Hematopoietic multipotent progenitor cell treated with erythropoietin and hydrocortisone succinate and interleukin-3 and kit ligand, for 17 days (in vitro differentiated cells): ENCODE measurements at places on chromosomes 1 and 21.
A peak's percentile ranks its signal among the peaks of the same experiment; 100 is the strongest.

DNA sequence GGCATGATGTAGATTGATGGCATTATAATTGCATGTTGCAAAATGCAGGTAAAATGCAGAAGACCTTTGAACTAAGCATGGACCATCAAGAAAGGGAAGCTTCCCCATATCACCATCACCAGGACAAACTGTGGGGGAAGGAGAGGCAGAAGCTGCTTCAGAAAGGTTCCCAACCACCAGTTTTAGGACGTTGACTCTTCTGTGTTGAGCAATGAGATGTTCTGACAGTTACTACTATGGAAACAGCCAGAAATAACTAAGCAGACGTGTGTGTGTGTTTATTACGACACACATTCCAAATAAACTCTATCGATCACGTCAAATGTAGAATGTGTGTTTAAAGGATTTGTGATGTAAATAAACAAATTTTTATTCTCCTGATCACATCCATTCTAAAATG is 110.2 kb upstream of the PLD5 start:
- no peak for DNase-seq

DNA sequence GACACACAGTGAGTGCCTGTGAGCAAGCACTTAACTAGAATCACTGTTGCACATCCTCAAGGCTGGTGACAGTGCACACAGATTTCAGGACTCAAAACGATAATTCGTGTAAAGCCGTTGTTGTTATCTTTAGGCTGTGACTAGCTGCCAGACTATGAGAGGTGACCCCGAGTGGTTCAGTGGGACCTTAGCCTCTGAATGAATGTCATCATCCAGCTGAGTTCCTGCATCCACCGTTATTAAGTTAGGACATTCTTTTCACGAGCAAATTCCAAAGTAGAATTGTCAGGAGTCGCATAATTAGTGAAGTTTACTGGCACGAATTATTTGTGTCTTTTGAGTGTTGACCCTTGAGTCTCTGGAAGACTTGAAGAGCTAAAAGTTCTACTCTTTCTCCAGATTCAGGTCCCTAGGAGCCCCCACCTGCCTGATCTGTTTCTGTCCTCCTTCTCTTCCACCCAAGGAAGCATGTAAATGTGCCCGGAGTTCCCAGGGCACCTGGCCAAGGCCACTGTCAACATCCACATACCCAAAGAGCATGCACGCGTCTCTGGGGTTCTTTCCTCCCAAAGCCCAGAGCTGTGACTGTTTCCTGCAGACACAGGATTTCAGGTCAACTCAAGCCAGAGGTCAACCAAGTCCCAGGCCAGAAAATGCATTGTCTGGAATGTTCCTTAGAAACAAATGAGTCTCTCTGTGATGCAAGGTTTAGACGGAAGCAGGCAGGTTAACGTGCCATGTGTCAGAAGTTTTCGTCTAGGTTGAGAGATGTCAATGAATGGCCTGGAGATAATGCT is 207.2 kb downstream of the TOMM20 start:
- DNase-seq: no peak

DNA sequence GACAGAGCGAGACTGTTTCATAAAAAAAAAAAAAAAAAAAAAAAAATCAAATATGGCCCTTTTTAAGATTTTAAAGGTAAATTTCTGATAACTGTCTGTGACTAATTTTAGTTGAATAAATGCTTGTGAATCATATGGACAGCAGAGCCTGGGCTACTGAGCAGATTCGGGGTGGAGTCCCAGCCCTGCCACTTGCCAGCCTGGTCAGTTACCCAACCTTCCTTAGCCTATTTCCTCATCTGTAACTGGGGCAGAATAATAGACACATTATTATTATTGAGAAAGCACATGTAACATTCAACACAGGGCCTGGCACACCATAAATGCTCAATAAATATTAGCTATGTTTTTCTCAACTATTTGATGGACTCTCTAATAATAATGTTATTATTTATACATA is 11.2 kb upstream of the H3-3A start:
- no peak for DNase-seq

DNA sequence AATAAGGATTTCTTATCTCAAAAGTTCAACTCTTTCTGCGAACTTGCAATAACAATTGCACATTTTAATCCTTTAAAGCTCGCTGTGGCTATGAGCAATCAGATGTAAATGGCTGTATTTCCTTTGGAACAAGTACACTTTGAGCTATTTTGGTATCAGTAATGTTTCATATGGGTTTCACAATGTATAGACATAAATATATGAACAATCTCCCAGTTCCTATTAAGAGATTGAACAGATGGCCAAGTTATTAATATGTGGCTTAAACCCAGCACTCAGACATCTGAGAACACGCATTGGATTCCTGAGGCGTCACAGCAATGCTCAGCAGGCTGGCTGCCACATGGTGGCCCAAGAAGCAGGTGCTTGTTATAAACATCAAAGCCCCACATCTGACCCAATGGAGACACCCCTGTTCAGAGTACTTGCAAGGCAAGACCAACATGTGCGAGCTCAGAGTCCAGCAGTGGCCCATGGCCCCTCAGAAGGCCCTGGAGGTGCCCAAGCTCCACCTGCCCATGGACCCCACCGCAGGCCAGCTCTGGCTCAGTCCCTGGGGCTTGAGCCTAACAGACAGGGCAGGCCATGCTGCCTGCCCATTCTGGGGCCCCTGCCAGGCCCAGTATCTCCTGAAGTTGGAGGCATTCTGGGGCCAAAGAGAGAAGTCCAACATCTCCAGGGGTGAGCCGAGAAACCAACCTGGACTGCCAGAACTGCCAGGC is 23.7 kb downstream of the PSMG1 start:
- no peak for DNase-seq

DNA sequence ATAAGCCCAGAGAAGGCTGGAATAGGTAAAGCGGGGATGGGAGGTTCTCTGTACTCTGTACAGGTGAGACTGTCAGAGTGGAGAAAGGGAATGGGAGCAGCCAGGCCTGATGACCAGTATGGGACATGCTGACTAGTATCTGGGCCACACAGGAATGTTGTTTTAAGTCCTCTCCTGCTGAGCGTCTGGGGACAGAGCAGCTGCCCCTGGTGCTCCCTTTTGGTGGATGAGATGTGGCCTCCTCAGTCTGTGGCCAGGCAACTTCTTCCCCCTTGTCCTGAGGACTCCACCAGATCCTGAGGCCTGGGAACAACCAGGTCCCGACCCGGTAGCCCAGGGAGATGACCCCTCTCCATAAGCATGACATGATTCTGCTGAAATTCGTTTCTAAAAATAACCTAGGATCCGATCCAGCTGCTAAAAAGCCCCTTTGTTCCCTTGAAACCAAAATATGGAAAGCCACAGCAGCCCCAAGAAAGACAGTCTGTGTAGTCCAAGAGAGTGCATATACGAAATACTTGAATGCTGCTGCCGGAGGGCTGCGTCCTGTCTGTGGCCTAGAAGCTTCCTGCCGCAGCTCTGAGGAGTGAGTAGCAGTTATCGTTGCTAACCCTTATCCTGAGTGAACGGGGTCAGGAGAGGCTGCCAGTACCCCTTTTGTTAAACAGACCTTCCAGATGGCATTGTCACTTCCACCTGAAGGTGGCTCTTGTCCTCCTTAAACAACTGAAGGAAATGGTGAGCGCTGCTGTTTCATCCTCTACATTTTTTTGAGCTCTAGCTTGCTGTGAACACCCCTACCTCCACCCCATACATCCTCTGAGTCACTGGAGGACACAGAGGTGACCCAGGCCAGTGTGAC is 47.1 kb downstream of the ATP2B4 start:
- peak; percentile 87 for DNase-seq

DNA sequence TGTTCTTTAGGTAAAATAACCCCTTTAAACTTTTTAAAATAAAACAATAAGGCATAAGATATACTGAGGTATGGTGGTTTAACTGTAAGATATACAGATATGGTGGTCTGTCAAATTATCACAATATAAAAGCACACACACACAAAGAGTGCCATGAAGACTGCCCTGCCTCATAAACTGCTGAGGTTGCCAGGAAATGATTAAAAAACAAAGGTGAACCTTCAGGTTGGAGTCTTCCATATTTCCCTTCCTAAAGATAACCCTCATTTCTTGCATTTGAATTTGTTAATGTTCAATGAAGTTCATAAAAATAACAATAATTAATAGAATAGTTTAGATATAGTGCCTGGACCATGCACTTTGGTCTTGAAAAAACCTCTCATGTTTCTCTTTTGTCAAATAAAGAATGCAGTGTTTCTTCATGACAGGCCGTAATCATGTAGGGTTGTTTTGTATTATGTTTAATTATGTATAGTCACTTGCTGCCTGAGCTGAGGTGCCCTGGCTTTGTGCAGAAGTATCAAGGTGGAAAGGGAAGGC is 123.6 kb upstream of the B3GALT2 start:
- no peak for DNase-seq

DNA sequence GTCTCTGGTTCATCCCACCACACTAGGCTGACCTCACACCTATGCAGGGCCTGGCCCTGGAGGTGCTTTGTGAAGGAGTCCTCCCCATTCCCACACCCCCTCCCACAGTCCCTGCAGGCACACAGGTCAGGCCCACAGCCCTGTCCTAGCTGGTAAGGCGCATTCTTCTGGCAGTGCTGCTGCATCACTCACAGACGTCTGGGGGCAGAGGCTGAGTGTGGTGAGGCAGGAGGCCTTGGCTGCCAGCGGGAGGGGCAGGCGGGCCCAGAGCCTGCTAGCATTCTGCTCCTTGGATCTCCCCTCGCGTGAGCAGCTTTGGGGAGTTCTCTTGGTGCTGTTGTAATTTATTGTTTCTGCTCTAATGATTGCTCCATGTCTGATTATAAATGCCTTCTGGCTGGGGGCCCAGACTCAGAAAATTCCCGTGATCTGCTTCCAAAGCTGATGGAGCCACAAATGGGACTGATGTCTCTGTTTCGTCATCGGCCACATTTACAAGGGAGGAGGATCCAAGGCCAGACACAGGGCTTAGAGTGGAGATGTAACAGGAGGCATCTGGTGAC is 62.9 kb downstream of the TRABD2B start:
- no peak for DNase-seq

- no peak for DNase-seq
Observed at GRCh38 chr21:42348762-42349161, 2.0 kb downstream of the TFF2 start.

- no peak for DNase-seq
Observed at GRCh38 chr1:16114527-16115467, 41.1 kb downstream of the EPHA2 start.

DNA sequence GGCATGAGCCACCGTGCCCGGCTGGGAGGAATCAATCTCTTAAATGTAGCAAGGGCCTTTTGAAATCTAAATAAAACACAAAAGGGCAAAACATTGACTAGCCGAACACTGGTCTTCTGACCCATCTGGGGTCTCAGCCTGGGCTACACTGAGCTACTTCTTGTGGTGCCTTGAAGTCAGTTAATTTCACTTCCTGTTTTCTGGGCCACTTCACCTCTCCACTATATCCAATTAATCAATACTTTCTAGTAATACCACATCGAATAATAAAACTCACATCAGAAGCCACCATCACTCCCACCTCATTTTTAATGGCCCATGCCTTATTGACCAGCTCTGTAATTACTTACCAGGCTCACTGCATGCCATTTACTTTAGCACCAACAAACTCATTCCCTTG is 138.0 kb upstream of the SAMSN1 start:
- no peak for DNase-seq

DNA sequence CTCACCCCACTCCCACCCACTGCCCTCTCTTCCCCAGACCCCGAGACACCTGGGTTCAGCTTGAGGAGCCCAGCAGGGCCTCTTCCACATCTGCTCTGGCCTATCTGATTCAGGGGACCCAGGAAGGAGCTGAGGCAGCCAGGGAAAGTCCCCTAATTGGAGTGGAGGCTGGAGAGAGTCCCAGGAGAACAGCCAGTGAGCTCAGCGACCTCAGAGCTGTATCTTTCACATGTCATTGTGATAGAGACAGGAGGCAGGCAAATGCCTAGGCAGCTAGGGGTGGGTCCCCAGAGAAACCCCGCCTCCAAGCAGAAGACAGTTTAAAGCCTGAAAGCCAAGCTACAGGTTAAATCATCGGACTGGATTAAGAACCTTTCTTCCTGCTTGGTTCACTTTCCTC is 122.7 kb downstream of the MATN1 start:
- no peak for DNase-seq

DNA sequence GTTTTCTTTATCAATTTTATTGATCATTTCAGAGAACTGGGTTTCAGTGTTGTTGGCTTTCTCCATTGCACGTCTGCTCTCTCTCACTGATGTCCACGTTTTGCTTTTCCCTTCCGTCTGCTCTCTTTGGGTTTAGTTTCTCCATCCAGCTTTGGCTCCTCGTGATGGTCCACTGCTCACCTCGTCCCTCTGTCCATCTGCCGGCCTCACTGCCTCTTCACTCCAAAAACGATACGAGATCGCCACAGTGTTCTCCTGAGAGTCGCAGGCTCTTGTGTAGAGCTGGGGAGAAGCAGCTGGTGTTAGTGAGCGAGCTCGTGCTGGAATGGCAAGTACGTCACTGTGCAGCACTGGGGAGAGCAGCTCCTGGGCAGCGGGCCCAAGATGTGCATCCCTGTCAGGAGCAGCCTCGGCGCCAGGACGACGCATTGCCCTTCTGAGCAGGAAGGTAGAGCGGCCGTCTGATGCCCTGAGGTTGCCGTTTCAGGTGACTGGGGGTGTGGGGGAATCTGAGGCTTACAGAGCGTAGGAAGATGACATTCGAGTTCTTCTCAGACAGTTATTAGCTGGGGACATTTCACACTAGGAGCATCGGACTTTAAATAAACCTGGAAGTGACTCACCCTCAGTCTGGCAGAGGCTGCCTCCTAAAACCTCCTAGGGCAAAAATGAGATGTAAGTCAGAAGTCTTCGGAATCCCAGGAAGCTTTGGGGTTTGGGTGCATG is 31.4 kb upstream of the PCBP3 start:
- no peak for DNase-seq

DNA sequence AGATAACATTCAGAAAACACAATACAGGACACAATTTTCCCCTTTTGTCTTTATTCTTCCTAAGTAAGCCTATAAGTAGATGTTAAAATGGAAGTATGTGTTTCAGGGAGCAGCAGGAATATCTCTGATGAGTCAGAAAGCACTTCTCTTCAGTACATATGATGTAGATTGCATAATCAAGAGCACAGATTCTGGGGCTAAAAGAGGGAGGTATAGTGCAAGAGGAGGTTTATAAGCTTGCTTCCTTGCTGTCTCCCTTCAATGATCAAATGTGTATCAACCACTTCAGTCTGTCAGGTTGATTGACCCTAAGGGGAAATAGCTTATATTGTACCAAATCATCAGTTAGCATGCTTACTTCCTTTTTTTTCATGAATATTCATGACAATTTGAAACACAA is 822.8 kb downstream of the BRINP3 start:
- no peak for DNase-seq

GRCh38 chr1:16440131-16440469 is 424 bp upstream of the NECAP2 start:
- no peak for DNase-seq
